ENCODE measurements at places on chromosomes 7 and 10.

GRCh38 chr10:129219364-129219763, 247.7 kb upstream of the MGMT start:
- no peak for DNase-seq

- no peak for DNase-seq
These were observed 82.4 kb upstream of the RNF32 start for GRCh38 chr7:156558198-156558597.

- no peak for DNase-seq
These were observed 26.3 kb upstream of the CCDC7 start for GRCh38 chr10:32419615-32420014.

- no peak for DNase-seq
These were observed 26.7 kb downstream of the PIK3CG start for GRCh38 chr7:106891548-106892410.

- DNase-seq: no peak
These were observed 50.8 kb upstream of the ABLIM1 start for GRCh38 chr10:114708717-114709335.

DNA sequence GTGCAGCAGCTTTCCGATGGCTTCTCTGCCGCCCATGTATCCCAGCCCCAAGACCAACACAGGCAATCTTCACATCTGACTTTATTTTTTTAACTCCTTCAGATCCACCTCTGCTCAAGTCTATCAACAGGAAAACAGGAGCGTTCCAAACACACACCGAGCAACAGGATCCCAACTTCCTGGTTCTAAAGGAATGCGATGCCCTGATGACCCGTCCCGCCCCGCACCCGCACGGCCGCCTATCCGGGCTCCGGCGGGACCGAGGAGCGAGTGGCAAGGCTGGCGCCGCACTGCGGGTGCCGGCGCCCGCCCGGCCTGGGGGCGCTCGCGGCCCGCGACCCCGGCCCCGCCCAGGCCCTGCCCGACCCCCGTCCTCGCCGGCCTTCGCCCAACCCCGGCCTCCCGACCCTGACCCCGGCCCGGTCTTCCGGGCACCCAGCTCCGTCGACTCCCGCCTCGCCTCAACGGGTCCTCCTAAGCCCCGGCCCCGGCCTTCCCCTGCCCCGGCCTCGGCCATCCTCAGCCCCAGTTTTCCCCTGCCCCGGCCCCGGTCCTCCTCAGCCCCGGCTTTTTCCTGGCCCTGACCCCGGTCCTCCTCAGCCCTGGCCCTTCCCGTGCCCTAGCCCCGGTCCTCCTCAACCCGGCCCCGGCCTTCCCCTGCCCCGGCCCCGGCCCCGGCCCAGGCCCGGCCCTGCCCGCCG, 730 bp downstream of the LARP4B start:
- DNase-seq: no peak

All from NCI-H524 (cell line).